Central memory CD4-positive, alpha-beta T cell (primary cell): ENCODE measurements at places on chromosomes 6 and 20.
A peak's percentile ranks its signal among the peaks of the same experiment; 100 is the strongest.

- DNase-seq = peak; percentile 34
Measured at GRCh38 chr6:45084257-45084656, 243.9 kb upstream of the RUNX2 start.

DNA sequence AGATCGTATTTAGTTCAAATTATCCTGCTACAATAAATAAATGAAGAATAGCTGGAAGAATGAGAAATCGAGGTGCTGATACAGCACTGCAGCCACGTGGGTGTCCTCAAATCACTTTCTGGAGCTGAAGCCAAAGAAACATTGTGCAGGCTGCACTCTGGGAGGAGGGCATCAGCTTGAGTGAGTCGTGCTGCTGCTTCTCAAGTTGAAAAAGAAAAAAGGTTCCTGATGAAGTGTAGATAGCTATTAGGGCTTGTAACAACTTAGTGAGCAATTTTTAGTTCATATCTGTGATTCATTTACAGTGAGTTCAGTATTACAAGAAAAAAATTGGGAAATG, 40.5 kb downstream of the DSE start:
- no peak for DNase-seq

DNA sequence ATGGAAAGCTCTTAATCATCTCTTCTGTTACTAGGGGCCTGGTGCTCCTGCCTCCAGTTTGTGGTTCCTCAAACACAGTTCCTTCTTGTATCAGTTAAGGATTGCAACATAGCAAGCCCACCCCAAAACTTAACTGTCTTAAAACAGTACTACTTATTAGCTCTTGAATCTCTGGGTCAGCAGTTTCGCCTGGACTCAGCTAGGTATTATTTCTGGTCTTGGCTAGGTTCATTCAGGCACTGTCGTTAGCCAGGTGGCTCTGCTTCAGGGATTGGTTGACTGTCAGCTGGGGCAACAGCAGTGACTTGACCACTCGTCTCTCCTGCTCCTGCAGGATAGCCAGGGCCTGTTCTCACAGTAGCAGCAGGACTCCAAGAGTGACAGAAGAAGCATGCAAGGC, 30.0 kb upstream of the RALY start:
- no peak for DNase-seq

DNA sequence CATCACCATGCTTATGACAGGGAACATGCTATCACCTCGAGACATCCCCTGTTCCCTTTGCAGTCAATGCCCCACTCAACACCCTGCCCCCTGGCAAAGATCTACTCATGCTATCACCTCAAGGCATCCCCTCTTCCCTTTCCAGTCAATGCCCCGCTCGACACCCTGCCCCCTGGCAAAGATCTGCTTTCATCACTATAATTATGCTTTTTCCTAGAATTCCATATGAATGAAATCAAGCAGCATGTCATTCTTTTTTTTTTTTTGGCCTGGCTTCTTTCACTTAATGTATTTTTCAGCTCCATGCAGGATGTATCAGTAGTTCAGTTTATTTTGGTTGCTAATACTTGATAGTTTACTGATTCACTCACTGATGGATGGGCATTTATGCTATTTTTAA, 554.9 kb downstream of the CDH26 start:
- DNase-seq = no peak

GRCh38 chr6:8739454-8739853, 304.1 kb upstream of the SLC35B3 start:
- no peak for DNase-seq

GRCh38 chr20:43438578-43439316, 18.9 kb upstream of the SRSF6 start:
- no peak for DNase-seq

DNA sequence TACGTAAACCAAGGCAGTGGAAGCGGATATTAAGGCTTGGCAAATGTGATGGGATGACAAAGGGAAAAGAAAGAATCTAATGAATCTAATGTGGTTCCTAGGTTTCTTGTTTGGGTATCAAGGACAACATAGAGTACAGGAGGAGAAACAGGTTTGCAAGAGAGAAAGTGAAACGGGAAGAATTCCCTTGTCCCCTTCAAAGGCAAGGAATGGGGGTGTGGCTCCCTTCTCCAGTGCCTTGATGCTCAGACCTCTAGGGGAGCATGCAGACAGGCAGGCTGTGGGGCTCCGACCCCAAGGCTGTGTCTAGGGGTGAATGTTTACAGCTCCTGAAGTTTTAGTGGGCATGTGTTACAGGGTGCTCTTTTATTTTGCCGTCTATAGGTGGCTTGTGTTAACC, 317.5 kb upstream of the HSF2 start:
- DNase-seq = no peak
